ENCODE measurements at places on chromosomes 4 and X. TPM values are rescaled to one million over a fixed set of nuclear protein-coding genes. Genes with fewer than 3 reads are reported as not detected.

CXCL5 gene
- 17.5 TPM for total RNA-seq

- no peak for DNase-seq
These were observed 4.7 kb downstream of the NUDT6 start for GRCh38 chr4:122917731-122918130.

DNA sequence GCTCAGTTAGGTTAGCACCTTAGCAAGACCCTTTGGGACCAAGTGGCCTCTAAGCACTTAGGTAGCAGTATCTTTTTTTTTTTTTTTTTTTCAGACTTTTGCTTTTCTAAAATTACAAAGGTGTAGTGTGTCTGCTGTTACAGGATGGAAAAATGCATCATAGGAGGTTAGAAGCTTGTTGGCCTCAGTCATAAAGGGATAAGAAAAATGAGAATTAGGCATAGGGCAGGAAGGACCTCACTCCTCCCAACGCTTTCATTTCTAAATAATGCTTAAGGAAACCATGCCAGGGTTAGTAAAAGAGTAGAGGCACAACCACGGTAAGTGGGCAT lies 148.4 kb upstream of the PLAC1 start:
- no peak for DNase-seq

DNA sequence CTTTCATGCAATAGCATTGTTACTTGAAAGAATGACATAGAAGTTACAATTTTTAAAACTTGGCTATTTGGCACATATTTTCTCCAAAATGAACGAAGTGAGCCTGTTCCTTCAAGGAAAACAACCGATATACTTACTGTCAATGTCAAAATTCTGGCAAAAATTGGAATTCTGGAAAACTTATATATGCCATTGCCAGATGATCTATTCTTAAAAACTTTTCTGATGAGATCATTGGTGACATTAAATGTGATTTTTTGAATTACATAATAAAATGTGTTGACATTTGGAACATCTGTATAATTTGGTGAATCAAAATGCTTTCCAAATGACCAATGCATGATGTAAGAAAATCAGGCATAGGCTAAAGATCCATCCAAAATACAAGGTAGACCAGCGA lies 209.0 kb downstream of the SCFD2 start:
- DNase-seq = no peak

SLIT2 gene
- 6.6 TPM for total RNA-seq

GRCh38 chr4:186719925-186720694 lies 3.5 kb downstream of the FAT1 start:
- DNase-seq = no peak

GRCh38 chrX:2502120-2502667 lies 1.4 kb upstream of the DHRSX start:
- no peak for DNase-seq

DNA sequence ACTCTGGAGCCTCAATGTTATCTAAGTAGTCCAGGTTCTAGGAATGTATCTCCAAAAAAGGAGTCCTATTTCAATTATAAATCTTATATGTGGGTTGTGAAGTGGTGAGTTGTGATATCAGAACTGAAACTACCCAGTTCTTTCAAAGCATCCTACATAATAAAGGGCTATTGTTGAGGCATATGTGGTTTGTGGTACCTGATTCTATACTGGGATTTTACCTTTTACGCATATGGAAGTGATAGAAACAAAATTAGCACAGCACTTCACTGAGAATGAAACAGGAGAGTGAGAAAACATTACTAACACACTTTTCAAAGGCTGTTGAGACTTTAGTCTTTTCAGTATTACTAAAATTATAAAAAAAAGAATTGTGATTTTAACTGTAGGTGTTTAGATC lies 417.7 kb upstream of the GALNT7 start:
- no peak for DNase-seq

DNA sequence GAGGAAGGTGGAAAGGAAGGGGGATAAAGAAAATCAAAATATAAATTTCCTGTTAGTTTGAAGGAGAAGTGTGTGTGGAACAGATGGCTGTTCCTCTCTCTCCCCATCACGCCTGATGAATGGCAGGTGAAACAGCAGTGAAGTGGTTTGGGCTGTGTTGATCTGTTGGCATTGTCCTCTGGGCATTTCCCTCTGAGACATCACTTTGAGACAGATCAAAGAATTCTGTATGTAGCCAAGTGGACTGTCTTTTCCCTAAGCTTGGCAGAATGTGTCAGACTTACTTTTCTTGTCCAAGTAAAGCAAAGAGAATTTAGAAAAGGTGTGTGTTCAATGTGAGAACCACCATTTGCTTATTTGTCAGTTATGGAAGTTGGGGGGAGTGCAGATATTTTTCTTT lies 47.5 kb downstream of the SEPTIN11 start:
- no peak for DNase-seq

DNA sequence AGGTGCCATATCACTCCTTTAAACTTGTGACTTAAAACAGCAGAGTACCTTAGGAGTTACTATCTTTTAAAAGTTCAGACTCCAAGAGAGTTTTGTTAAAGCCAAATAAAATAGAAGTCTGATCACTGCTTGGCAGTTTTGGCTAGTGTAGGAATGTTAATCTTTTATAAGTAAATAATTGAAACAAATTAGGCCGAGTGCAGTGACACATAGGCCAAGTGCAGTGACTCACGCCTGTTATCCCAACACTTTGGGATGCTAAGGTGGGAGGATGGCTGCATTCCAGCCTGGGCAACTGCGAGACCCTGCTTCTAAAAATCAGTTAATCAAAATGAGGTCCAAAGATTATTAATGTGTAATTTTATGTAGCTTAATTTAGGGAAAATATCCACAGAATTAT lies 37.2 kb downstream of the WDR44 start:
- DNase-seq = no peak

DNA sequence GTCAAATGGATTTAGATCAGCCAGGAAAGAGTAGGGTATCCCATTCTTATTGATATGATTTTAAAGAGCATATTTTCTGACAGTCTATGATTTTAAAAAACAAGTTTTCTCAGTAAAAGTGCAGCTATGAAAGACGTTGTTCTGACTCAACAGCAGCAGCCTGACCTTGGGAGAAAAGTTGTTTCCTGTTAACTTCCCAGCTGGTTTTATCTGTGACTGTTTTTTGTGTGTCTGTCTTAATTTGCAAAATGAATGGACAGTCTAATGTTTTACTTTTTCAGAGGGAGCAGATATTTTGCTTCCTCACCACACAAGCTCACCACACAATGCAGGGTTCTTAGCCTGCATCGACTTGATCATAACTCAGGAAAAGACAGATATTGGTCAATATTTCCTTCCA lies 764 bp upstream of the MTHFD2L start:
- DNase-seq = peak; percentile 56

- DNase-seq = no peak
These were observed 64.5 kb downstream of the FTHL17 start for GRCh38 chrX:31007321-31007720.
